ENCODE measurements at places on chromosomes 1 and 21.

GRCh38 chr1:161549652-161550051 lies at the start of gene FCGR3A:
Gene FCGR3A, minus strand, starts transcription at chr1:161549818. Its CDS starts 82 bp downstream, at chr1:161549736.
- no peak for DNase-seq

- DNase-seq, result peak; percentile 68
Observed at GRCh38 chr1:60279798-60280197, 206.2 kb upstream of the C1orf87 start.

GRCh38 chr1:165703648-165704047 lies 5.3 kb upstream of the ALDH9A1 start:
- DNase-seq, result no peak

DNA sequence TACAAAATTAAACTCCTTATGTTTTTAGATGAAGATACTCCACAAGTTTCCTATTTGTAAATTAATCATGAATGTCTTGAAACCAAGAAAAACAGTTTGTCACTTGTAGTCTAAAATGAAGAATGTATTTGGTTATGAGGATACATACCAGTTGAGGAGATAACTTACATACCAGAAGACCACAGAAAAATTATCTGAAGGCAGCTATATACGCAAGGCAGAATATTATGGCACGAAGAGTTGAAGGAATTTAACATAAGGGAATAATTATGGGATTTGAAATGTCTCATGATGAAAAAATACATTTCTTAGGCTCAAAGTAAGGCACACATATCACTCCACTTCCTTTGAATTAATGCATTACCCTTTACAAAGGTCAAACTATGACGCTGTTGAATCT lies 73.3 kb downstream of the IFI44 start:
- peak; percentile 85 for DNase-seq

- DNase-seq, result no peak
Observed at GRCh38 chr21:46326110-46326703, 2.3 kb downstream of the PCNT start.
